Kidney epithelial cell (primary cell): ENCODE measurements at places on chromosomes 2 and 18.
A peak's percentile ranks its signal among the peaks of the same experiment; 100 is the strongest.

GRCh38 chr2:167420211-167420610 is 531.9 kb downstream of the XIRP2 start:
- no peak for DNase-seq

DNA sequence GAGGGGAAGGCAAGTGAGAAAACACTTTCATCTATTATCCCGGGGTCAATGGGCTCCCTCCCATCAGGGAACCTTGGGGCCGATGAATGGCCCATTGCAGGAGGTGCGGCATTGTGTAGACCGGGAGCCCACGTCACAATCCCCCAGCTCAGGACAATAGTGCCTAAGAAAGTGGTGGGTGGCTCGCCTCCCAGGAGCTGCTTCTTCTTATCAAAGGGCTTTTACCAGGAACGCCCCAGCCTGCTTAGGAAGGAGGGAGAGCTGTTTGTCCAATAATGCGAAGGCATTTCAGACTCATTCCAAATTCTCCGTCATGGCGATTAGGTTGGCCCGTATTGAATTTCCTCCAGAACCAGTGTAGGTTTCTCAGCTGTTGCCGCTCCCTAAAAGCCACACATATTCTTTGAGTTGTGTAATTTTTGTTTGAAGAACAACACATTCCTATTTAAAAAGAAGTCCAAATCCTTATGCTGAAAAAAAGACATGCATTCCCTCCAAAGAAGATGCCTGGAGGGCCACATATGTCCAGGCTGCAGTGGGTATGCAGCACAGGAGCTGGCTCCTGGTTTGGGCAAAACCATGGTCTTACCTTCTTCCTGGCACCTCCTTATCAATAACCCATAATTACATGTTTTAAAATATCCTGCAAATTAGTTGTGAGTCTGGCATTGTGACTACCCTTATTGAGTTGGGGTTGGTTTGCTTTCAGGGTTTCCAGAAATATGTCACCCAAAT is 264.7 kb downstream of the MYCN start:
- no peak for DNase-seq

DNA sequence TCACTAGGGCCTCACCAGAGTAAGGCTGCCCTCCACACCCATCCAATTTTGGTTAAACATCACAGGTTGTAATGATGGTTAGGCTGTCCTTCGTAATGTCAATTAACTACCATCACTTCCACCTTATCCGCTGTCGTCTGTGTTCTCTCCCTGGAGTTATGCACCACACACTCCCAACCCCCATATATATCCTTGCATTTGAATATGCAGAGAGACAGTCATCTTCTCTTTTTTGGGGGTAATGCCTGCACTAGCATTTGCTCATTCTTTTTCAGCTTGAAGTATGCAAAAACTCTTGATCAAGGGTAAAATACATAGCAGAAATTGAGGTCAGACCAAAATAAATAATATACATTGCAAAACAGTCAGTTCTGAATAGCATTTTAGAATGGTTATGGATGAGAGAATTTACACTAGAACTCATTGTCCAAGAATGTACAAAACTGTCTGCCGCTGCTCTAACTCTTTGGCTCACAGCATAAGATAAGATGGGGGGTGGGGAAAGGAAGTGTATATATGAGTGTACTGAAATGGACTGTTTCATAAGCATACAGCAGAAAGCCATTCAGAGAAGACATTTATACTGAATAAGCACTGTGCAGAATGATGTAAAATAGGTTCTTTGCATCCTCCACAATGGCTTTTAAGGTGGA is 397.8 kb upstream of the CHST9 start:
- peak; percentile 51 for DNase-seq

DNA sequence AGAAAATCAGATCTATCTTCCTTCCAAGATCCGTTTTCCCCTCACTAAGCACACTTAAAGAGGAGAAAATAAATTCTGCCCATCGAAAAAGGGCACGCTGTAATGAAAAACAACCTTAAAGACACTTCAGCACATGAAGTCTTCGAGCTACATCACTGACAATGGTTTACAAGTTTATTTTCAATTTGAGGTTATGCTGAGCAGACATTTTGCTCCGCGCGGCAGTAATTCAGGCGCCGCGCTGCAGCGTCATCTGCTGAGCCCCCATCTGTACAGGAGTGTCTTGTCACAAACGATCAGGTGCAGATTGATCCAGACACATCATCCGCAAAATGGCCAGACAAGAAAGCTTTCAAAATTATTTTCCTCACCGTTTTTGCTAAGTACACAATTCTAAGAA is 341.7 kb downstream of the STK39 start:
- DNase-seq, result no peak

- no peak for DNase-seq
Observed at GRCh38 chr2:64808092-64808491, 154.4 kb upstream of the SERTAD2 start.

GRCh38 chr2:25312958-25313710 is 28.6 kb downstream of the DNMT3A start:
- no peak for DNase-seq

DNA sequence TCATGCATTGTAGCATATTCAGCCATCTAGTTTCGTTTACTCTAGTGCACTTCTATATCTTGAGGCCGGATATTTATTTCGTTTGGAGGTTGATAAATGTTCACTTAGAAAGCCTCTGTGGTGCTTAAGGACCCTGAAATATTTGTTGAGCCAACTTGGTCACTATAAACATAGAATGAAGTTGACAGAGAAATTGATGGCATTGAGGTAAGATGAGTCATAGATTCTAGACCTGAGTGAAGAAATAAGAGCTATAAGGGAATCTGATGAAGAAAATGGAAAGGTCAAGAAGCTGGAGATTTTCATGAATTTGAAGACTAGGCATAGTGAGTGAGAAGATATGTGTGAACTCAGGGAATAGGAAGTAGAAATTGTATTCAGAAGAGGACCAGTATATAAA is 35.9 kb downstream of the EPC2 start:
- DNase-seq, result no peak

- no peak for DNase-seq
Observed at GRCh38 chr2:205786976-205787375, 104.7 kb downstream of the NRP2 start.

- no peak for DNase-seq
Observed at GRCh38 chr2:33681364-33681757, 82.3 kb upstream of the FAM98A start.

- no peak for DNase-seq
Observed at GRCh38 chr2:84395820-84396219, 63.3 kb downstream of the SUCLG1 start.
